Caki2 (cell line): ENCODE measurements at places on chromosomes 1 and 21.

DNA sequence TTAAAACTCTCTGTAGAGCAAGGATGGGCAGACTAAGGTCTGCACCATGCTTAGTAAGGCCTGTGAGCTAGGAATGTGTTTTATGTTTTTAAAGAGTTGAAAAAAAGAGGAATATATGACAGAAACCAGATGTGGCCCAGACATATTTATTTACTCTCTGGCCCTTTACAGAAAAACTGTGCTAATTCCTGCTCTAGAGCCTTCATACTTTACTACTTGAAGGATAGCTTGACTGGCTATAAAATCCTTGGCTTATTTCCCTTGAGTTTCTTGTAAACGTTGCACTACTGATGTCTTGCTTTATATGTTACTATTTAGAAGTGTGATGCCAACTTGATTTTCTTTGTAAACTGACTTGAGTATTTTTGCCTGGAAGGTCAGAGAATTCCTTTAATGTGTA, 33.5 kb downstream of the CTBS start:
- DNase-seq = no peak

DNA sequence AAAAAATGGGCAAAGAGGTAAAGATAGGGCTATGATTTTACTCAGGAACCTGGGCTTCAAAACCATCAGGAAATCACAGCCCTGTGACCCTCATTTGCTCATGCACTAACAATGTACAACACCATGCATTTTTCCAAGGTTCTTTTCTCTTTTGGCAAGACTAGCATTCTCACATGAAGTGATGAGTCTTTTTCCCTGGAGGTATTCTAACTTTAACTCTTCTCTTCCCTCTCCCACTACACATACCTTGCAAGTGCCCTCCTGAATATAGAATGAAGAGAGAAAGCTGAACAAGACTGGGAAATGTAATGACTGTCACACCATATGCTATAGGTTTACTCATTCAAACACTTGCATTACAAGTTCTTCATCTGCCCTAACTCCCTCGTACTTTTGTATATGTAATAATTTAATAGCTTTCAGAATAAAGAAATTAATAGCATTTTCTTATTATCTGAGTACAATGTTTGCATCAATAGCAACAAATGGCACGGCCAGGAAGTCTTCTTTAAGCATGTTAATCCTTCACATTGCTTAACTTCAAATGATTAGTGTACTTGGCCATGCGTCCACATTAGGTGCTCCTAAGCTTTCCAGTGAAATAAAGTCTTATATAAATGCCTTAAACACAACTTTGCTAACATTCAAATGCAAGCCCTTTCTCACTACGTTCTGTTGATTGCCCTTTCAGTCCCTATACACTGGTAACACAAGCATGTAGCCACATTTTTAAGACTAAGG, 1.8 kb downstream of the NIBAN1 start:
- DNase-seq = peak; percentile 34

- no peak for DNase-seq
These were observed 559 bp downstream of the SERTAD4 start for GRCh38 chr1:210233216-210233494.

- no peak for DNase-seq
These were observed 25.5 kb upstream of the GTF2B start for GRCh38 chr1:88916883-88917282.

DNA sequence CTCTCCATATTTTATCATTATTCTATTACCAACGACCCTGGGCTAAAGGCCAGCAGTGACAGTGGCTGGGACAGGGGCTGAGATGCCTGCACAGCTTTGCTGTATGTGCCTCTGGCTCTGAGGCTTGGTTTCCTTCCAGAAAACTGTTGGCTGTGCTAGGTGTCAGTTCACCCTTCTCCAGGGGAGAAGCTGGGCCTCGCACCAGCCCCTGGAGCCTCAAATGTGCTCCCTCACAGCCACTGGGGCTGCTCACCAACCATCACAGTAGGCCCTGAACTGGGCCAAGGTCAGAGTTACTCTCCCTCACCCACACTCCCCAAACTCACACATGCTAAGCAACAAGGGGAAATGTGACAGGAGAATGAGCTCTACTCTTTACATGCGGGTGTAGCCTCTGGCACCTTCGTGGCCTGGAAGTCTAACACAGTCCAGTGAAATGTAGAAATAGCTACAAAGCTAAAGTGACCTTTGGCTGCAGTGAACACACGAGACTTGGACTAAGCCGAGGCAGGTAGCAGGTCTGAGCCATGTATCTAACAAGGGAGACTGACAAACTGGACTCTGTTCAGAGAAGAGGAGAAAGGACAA, 4.7 kb upstream of the CD160 start:
- DNase-seq = no peak

DNA sequence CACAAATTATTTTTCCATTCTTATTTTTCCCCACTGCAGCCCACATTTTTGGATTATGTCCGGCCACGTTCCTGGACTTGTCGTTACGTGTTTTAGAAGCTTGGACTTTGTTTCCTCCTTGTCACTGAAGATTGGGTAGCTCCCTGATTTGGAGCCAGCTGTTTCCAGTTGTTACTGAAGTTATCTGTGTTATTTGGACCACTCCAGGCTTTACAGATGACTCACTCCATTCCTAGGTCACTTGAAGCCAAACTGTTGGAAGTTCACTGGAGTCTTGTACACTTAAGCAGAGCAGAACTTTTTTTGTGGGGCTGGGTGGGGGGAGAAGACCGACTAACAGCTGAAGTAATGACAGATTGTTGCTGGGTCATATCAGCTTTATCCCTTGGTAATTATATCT, 12.2 kb upstream of the AXDND1 start:
- no peak for DNase-seq

DNA sequence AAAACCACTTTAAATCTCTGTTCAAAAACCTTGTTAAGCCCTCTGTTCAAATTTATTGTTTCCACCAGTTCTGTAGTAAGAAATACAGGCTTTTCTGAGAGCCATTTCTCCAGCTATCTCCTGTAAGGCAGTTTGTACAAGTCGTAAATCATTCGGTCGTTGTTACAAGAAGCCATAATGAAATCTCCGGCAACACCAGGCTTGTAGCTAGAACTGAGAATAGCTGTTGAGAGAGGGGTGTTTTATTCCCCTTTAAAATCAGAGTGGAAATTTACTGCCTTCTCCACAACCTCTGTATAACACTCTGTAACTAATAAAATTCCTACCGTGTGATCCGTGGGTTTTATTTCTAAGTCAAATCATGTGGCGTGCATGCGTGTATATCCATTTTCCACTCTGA, 335.8 kb upstream of the KAZN start:
- no peak for DNase-seq

GRCh38 chr1:243316366-243316989, 60.6 kb downstream of the SDCCAG8 start:
- DNase-seq = no peak

GRCh38 chr1:78869136-78869535, 137.4 kb downstream of the ADGRL4 start:
- DNase-seq = no peak

DNA sequence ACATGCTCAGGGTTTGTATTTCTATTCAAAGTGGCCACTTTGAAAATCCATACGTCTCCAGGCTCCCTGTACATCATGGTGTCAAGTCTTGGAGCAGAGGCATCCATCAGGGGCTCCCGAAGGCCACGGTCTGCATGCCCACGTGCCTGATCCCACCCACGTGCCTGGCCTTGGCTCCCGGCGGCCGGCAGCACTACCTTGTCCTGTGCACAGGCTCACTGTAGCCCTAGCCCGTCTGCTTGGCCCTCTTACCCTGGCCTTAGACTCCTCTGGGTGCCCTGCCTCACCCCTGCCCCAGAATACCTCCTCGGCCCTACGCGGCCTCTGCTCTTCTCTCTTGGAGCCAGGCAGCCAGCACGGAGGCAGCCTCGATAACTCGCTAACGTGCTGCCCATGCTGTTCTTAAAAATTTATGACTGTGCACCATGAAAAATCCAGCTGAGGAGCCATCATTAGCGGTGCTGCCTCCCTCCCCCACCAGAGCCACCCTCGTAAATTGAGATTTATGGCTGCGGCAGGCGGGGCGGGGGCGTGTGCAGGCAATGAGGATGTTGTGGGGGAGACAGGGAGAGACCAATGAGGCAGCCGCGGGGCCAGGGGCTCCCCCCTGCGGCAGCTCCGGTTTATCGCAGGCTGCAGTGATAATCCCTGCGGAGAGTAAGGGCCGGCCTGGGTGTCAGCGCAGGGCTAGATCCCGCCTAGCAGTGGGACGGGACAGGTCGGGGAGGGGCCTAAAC, 24.6 kb downstream of the DMAP1 start:
- no peak for DNase-seq

GRCh38 chr1:185719021-185719420, 15.2 kb upstream of the HMCN1 start:
- DNase-seq = peak; percentile 90

DNA sequence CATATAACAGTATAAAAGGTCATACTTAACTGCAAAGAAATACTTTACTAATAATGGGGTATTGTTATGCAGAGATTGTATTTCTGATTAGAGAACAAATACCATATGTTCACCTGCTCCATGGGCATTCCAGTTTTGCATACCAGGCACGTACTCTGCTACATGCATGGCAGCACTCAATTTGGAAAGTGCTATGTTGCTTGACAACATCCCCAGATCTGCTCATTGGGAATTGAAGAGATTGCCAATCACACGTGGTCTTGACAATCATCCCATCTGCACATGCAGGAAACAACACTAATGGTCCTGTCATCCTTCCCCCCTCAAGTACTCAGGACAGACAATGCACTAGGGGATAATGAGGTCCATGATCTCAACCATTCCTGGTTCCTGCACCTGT, 63.4 kb upstream of the PDE4B start:
- DNase-seq = no peak

DNA sequence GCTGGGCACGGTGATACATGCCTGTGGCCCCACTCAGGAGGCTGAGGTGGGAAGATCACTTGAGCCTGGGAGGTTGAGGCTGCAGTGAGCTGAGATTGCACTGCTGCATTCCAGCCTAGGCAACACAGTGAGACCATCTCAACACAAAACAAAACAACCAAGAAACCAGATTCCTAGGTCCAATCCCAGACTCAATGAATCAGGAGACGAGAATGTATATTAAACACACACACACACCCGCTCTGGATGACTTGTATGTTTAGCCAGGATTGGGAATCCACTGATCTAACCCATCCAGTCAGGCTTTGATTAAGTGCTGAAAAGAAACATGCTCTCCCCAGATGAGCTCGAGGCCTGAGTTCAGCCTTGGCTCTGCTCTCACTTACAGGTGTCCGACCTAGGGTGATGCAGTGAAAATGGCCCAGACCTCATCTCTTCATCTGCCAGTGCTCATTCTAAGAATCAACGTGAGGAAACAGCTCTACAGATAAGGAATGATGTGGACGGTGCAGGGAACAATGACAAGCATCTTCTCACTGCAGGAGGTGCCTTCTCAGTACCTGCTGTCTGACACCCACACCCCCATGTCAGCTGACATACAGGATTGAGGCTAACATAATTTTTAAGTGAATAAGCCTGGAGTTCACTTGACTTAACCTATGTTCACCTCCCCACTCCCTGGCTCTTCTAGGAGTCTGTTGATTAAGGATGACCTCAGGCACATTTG, 15.3 kb upstream of the SRSF4 start:
- no peak for DNase-seq
